ENCODE measurements at places on chromosomes 4 and X.

GRCh38 chr4:61522312-61522711 is 322.2 kb downstream of the ADGRL3 start:
- DNase-seq, result no peak

DNA sequence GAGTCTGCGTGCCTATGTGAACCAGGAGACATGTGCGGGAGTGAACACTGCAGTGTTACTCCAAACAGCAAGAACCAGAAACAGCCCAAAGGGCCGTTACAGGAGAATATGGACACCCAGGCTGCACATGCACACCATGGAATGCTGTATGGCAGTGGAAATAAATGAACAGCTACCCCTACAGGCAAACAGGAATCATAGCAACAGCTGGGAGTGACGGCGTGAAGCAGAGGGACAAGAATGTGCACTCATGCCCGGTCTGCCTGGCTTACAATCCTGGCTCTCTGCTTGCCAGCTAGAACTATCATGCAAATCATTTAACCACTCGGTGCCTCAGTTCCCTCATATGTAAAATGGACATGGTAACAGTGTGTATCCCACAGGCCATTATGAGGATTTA is 16.6 kb downstream of the GPKOW start:
- no peak for DNase-seq

DNA sequence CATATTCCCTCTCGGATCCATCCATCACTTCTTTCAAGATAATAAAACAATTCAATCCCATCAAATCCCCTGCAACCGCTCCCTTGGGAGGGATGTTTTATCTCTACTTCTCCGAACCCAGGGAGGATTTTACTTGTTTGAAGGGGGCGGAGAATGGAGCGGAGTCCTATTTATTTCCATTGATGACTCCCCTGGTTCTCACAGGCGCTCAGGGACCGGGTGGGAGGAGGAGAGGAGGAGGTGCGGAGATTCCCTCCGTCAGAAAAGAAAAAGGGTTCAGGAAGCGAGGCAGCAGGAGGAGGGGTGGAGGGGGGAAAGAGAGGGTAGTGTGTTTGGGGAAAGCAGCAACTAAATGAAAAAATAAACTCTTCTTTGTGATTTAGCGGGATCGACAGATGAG is 2.1 kb downstream of the NDNF start:
- no peak for DNase-seq

DNA sequence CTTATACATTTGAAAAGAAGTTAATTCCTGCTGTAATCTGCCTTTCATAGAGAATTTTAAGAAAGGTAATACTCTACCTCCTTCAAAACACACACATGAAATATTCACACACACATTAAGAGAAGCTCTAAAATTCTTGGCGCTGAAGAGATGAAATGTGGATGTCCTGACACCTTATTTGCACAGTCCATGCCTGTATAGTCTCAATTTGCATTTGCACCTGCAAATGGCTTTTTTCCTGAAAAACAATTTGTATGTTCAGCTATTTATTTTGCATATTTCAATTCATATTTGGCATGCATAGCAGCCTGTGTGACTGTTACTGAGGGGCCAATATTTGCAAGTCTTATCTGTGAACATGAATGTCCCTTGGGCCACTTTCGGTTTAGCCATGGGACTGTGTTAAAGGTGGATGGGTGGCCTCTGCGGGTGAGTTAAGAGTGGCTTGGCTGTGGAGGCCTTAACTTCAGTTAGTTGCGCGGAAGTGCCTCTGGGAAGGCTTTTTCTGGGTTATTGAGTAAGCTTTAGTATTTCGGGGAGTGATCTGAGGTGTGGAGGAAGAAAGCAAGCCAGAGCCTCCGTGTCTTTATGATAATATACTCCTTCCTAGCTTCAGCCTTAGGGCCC is 443.3 kb upstream of the FAT1 start:
- no peak for DNase-seq

- DNase-seq, result no peak
Measured at GRCh38 chrX:74383611-74384010, 37.7 kb upstream of the SLC16A2 start.

- no peak for DNase-seq
Measured at GRCh38 chrX:47772764-47773163, 63.9 kb upstream of the ZNF81 start.

GRCh38 chr4:57401586-57401985 is 291.4 kb upstream of the IGFBP7 start:
- no peak for DNase-seq

DNA sequence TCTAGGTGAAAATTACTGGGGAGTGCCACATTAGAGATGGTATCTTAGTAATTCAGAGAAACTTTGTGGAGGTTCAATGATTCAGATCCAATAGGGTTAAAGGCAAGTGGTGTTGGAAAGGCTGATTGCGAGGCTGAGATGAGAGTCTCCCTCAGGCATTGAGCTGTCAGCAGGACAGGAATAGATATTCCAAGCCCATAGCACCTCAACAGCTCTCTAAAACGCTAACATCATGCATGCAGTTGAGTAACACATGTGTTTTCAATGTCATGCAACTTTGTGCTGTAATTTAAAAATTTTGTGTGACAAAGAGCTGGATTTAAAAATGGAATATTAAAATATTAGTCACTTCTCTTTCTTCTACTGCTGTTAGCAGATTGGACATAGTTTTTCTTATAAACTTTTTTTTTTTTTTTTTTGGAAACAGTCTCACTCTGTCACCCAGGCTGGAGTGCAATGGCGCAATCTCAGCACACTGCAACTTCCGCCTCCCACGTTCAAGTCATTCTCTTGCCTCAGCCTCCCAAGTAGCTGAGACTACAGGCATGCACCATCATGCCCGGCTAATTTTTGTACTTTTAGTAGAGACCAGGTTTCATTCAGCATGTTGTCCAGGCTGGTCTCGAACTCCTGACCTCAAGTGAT is 173.5 kb upstream of the C1QTNF7 start:
- no peak for DNase-seq

GRCh38 chr4:44638091-44638490 is 13.3 kb downstream of the YIPF7 start:
- no peak for DNase-seq

DNA sequence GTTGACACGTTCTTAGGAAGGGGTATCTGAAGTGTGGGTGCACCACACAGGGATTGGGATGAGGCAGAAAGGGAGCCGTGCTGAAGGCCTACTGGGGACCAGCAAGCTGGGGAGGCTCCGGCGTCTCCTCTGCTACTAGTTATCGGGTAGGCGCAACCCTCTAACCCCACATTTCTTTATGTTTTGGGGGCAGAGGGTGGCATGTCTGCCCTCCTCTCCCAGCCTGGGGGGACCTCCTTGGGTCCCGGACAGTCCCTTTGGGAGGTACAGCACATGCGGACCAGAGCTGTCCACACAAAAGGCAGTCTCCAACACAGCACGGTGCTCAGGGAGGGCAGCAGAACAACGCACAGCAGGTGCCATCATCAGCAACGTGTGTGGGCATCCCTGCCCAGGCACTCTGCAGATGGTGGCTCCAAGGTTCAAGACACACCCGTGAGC is 33.2 kb downstream of the WDR1 start:
- no peak for DNase-seq

Measured in activated CD8-positive, alpha-beta memory T cell treated with anti-CD3 and anti-CD28 coated beads for 1 hour (primary cell).